Progenitor cell of endocrine pancreas (in vitro differentiated cells): ENCODE measurements at places on chromosomes 7 and 10.

DNA sequence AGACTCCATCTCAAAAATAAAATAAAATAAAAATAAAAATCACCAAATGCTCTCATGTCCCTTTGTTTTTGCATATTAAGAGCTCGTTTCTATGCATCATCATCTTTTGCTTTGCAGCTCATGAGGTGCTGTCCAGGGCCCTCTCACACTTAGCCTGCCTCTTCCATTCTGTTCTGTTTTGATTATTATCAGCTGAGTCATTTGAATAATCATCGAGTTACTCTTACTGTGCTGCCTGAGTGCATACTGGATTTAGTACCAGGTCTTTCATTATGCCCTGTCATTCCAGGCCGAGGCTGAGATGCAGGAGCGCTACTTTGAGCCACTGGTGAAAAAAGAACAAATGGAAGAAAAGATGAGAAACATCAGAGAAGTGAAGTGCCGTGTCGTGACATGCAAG is 33.0 kb downstream of the UCMA start:
- DNase-seq, result no peak

- no peak for DNase-seq
Observed at GRCh38 chr7:94557215-94557614, 47.6 kb downstream of the CASD1 start.

GRCh38 chr10:69728335-69728870 is 73.3 kb upstream of the COL13A1 start:
- no peak for DNase-seq

DNA sequence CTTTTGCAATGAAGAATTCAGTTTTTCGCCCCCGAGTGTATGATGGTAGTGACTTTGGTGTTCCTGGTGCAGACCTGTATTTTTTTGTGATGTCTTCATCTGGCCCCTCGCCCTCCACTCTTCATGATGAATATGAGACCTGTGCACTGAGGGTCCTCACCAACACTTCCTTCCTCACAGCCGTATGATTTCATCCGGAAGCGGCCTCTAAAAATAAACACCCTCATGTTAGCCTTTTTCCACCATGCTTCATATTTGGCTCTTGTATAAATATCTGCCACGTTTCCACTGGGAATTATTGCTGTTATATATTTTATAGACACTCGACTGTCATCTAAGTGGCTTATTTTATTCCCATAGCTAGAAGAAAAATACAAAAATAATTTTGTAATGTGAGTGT is 160.4 kb downstream of the MGMT start:
- DNase-seq, result no peak

GRCh38 chr7:158303121-158303520 is 284.5 kb downstream of the PTPRN2 start:
- DNase-seq, result no peak

- no peak for DNase-seq
Observed at GRCh38 chr10:99530108-99531025, 2.4 kb upstream of the NKX2-3 start.

DNA sequence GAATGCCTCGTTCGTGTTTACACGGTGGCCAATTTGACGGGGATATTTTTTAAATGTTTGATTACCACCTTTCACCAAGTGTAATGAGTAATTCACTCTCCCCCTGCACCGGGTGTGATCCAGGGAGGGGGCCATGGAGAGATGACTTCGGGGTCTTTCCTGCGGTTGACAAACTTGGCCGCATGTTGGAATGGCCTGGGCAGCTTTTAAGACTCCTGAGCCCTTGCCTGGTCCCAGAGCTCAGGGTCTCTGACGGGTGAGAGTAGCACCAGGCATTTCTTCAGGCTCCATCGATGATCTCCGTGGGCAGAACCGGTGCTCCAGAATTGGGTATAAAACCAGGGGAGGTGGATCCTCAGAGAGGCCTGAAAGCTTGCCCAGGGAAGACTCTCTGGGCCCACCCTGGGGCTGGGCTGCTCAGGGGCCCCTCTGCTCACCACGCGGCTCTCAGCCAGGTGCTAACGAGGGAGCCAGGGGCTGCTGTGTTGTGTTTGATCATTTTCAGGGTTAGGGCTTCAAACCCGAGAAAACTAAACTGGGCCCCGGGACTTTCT is 882 bp downstream of the ZNF282 start:
- DNase-seq, result no peak

DNA sequence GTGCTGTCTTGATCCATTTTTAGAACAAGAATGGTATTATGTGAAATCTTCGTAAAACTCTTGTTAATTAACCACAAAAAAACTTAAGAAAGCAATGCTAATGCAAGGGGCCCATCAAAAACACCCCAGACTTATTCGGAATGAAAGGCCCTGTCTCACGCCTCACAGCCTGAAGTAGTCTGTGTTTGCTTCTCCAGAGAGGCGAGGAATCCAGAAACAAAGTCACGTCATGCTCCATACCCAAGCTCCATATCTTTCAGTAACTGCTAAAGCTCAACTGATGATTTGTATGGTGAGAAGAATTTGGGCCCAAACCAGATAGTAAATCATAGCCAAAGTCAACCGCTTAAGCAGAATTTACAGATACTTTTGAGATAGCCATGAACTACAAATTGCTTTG is 155.4 kb downstream of the ATE1 start:
- DNase-seq, result no peak

DNA sequence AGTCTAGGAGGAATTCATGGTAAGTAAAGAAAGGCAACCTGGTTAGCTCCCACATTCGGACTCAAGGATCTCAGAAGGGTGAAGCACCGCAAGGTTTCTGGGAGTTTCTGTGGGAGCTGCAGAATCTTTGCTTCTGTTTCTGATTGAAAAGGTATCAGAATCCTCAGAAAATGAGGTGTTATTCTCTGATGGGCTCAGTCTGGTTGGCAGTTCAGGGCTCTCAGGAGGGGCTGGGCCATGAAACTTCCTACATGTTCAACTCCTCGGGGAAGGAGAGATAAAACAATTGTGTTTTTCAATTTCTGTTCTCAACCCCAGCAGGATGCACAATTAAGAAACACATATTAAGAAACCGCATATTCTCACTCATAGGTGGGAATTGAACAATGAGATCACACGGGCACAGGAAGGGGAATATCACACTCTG is 9.1 kb downstream of the OR2A7 start:
- DNase-seq, result no peak

GRCh38 chr10:74153123-74153522 is 2.1 kb downstream of the ADK start:
- DNase-seq, result no peak

DNA sequence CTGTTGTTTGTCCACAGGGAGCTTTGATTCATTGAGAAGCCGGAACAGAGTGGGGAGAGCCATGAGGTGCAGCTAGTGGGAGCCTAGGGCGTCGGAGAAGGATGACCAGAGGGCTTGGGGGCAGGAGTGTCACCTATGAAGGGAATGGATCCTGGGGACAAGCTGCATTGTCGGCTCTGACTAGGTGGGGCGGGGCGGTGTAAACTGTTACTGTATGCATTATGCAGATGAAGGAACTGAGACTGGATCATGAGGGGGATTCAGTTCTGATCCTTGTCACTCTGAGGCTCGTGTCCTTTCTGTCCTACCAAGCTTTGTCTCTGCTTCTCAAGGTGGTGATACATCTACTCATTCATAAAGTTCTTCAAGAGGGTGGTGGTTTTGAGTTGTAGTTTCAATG is 39.9 kb upstream of the MMD2 start:
- DNase-seq, result no peak
